Activated T-cell treated with anti-CD3 and anti-CD28 coated beads, Interleukin-2, amount 50 U/mL, for 48 hours (primary cell): ENCODE measurements at places on chromosomes 7 and 10.
A peak's percentile ranks its signal among the peaks of the same experiment; 100 is the strongest.

- DNase-seq: no peak
Measured at GRCh38 chr10:23171232-23171876, 20.8 kb upstream of the PTF1A start.

GRCh38 chr7:126720232-126720631, 532.5 kb downstream of the GRM8 start:
- DNase-seq: no peak

DNA sequence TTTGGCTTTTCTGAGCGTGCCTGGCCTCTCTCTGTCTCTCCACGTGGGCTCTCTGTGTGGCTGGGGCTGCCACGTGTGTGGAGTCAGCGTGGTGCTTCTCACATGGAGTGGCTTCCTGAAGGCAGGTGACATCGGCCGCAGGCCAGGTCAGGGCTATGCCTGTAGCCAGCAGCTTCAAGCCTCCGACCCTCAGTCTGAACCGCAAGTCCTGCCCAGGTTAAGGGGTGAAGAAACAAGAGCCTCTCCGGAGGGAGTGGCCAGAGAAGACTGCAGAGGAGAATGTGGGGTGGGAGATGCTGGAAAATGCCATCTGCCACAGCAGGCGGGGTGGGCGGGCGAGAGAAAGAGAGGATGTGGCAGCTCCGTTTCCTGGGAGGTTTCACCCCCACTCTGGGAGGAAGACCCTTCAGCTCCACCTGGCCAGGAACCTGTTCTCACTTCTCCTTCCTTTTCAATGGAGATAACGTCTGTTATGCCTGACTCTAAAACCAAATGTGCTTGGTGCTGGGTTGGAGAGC, 14.3 kb upstream of the VIPR2 start:
- no peak for DNase-seq

GRCh38 chr10:90417476-90418210, 440.2 kb downstream of the HTR7 start:
- DNase-seq: no peak

DNA sequence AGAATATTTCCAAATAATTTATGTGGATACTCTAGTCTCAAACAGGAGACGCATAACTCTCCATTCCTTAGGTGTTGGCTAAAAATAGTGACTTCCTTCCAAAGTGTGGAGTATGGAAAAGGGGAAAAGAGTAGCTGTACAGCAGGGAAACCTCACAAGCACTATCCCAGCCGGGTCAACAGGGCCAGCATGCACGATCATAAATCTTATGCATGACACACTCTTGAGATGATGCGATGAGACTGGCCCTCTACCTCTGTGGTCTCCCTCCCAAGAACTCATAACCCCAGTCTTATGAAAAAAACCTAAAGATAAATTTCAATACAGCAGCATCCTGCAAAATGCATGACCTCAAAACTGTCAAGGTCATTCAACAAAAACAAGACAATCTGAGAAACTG, 197.3 kb downstream of the TEX36 start:
- no peak for DNase-seq

GRCh38 chr7:131107337-131108211, 220.1 kb upstream of the MKLN1 start:
- DNase-seq: peak; percentile 75

DNA sequence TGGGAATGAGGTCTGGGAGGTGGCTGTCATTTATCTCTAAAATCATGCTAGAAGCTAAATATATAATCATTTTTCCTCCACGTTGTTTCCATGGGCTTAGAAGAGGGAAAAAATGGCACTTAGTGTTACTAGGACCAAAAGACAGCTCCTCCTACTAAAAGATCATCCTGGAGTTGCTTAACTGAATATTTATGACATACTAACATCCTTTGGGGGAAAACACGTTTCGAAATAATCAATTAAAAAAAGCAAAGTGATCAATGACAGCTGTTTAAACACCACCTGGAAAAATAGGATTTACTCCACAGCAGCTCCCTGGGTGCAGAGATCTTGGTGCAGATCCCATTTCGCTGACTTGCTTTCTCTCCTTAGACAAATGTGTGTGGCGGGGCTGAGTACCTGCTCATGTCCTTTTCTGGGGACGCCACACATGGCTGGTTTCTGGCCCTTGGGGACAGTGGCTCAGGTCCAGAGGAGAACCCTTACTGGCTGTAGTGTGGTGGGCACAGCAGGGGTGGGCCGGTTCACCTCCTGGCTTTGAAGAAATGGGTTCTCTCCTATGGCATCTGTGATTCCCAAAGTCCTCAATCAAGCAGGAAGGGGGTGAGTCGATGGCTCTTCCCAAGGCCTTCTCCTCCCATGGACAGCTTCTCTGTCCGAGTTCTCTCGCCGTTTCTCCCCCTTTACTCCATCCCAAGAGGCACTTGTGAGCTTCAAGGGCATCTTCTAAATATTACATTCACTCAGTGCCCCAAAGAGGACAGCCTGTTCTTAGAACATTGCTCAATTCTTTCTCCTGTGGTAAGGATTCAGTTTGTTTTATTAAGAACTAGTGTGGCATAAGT, 156.4 kb upstream of the KLF14 start:
- DNase-seq: no peak

GRCh38 chr7:30663414-30663813, 18.8 kb downstream of the CRHR2 start:
- no peak for DNase-seq

GRCh38 chr10:20890491-20891337, 6.4 kb downstream of the NEBL start:
- no peak for DNase-seq

DNA sequence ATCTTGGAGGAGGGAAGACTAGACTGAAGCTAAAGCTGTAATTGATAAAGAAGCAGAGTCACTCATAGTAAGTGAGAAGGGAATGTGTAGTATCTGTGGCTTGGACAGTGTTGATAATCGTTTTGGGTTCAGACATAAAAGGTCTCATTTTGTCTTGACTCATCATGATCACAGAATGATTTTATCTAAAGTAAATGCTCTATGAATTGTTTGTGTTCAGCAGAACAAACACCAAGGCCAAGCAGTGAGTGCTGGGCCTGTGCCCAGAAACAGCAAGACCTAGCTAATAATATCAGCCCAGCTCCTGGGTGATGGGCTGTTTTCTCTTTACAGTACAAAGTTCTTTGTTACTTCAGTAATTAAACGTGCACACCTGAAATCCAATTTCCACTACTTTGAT, 26.7 kb upstream of the CD36 start:
- DNase-seq: no peak

DNA sequence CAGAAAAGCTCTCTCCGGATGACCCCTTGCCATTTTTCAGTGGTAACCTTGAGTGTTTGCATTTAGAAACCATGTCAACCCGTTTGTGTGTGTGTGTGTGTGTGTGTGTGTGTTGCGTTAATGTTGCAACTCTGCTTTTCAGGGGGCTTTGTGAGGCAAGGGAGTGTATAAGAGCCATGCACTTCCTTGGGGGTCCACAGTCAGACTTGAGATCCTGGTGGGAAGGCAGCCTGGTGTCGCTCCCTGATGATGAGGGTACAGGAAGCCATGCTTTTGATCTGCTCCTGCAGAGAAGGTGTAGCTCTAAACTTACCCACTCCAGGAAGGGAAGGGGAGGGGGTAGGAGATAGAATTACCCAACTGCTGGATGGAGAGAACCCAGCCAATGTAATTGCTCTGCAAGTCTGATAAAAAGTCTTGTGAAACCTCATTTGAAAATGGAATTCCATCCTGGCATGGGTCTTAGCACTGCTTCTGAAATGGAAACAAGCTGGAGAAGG, 10.7 kb downstream of the GRK5 start:
- no peak for DNase-seq

DNA sequence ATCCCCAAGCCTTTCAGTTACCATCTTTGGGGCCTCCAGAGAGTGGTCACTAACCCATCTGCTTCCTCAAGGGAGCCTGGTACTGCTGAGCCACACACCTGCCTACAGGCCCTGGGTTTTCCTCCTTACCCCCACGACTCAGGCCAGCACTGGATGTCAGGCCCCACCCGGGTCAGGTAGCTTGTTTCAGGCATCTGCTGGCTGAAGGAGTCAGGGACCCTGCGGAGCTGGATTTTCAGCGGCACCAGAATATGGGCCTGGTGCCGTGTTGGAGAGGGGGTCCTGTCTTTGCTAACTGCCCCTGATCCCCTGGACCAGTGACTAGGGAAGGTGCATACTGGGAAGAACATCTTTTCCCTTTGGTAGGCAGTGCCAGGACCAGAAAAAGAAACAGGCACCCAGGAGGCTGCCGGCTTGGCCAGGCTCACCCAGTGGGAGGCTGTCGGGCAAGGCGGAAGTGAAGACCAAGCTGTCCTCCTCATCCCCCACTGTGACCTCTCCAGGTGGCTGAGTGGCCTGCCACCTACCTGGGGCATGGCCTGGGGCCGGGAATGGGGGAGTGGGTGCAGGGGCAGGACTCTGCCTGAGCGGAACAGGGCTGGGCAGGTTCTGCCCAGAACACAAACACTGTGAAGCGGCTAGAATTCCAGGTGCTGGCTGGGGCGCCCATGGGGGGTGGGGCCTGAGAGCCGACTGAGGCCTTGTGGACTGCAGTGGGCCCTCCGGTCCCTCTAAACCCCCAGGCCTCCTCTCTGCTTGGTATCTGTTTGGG, 12.4 kb upstream of the SAMD8 start:
- DNase-seq: no peak

DNA sequence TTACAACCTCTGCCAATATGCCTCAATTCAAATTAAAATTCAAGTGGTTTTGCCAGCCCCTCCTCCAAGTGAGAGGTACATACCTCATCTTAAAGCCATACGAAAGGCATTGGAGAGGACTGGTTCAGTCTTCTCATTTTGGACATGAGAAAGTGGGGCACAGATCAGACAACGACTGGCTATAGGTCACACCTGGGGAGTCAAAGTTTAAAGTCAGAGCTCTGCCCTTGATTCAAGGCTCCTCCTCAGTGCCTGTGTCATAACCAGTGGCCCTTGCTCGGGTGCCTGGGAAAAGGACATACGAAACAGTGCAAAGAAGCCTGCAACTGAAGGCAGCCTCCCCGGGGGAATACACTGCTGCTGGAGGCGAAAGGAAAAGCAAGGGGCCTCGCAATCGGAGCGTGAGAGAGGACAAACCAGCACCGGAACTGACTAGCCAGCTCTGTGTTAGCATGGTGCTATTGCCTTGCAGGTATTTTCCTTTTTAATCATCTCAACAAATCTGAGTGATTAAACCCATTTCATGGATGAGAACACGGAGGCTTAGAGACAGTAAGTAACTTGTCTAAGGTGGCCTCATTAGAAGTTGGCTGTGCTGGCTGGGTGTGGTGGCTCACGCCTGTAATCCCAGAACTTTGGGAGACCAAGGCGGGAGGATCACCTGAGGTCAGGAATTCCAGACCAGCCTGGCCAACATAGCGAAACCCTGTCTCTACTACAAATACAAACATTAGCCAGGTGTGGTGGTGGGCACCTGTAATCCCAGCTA, 1.1 kb upstream of the MTPAP start:
- DNase-seq: no peak

DNA sequence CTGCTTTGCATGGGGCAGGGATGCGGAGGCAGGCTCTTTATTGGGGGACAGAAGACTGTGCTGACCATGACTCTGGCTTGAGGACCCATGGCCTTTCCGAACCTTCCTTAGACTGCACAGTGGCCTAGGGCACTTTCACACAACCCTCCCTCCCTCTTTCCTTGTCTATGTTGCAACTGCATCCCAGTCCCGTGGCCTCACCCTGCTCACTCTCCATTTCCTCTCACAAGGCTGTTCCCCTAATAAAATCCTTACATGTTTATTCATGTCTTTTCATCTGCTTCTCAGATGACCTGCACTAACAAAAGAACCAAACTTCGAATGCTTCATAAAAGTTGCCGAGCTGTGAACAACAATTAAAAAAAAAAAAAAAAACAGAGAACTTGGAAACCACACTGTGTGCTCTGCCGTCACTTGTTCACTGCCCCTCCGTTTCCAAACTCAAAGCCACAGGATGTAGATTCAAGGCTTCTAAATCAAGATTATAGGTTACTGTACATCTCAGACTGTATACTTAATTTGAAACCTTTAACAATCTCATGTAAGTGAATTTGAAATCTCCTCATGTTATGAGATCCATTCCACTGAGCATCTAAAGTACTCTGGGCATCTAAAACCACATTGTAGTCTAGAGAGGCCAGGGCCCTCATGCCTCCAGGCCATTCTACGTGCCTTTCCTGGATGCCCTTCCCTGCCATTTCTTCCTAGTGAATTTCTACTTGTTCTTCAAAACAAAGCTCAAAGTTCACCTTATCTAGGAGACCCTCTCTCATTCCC, 265.9 kb downstream of the SNX13 start:
- no peak for DNase-seq

DNA sequence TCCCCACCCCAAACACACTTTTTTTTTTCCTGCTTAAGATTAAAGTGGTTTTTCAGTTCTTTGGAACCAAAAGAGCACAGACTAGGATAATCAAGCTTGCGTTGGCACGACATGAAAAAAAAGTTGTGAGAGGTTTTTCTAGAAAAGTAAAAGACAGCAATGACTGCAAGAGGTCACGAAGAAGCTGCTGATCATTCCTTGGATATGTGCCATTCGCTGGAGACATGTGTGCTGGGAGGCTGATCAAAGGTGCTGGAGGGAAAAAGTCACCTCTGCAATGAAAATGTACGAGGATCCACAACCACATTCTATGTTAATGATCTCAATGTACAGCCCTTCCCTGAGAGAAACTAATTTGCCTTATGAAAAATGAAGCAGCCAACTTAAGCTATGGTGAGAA, 5.4 kb downstream of the AKR1B1 start:
- no peak for DNase-seq

DNA sequence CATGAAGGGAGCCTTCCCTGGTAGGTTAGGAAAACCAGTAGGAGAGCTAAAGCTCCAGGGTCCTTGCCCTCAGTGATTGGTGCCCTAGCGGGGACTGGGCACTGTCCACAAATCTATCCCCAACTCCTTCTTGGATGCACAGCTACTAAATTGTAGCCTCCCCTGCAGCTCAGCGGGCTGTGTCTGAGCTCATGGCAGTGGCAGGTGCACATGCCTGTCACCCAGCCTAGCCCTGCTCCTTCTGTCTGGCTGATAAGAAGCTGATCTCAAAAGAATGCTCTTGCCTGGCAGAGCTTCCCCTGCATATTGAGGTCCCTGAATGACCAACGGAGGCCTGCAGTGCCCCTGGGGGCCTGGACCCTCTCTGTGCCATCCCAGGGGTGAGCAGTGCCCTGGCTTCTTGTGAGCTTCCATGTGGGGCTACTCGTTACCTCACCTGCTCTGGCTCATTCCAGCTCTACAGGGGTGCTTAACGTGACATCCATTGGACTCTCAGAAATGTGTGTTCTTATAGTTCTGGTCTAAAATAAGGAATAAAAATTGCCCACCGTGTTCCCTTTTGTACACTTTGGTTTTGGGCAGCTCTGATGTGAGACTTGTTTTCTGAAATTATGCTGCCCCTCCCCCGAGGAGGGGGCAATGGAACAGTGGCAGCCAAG, 59.8 kb upstream of the ANTXRL start:
- DNase-seq: peak; percentile 12

DNA sequence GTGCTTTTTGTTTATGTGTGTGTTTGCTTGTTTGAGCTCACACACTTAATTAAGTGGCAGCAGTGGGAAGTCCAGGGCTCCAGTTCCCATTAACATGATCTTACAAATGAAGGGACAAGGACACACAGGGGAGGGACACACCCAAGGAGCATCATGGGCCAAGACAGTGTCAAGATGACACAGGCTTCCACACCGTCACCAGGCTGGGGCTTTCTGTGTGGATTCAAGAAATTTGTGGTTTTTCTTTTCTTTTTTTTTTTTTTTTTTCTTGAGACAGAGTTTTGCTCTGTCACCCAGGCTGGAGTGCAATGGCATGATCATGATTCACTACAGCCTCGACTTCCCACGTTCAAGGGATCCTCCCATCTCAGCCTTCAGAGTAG, 173.6 kb downstream of the KIAA1217 start:
- DNase-seq: peak; percentile 18

GRCh38 chr7:135210888-135211178, 493 bp downstream of the WDR91 start:
- no peak for DNase-seq
